ENCODE measurements at places on chromosomes 3 and 15.

GRCh38 chr3:10247679-10248183 lies 528 bp upstream of the TATDN2 start:
- DNase-seq: no peak

- DNase-seq: no peak
These were observed 1.7 kb downstream of the TM4SF19 start for GRCh38 chr3:196336319-196337145.

GRCh38 chr15:44018151-44018550 lies 176.9 kb downstream of the FRMD5 start:
- DNase-seq: no peak

DNA sequence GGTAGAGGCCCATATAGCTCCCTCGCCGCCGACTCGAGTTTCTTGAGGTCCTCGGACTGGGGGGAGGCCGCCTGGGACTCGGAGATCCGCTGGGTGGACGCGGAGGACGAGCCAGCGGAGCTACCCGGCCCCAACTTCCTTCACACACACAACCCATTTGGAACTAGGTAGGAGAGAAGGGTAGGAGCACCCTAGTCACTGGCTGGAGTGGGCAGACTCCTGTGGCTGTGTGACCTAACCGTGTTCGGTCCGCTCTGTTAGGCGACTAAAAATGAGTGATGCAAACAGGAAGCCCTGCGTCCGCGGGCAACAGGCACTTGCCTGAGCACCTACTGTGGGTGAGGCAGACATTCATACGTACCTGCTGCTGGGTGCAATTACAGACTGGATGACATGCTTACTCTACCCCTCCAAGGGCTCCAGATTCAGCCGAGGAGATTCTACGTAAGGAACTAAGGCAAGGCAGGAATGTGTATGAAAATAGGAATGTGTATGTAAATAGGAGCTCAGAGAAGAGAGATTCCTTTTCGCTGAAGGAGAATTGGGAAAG lies 4.6 kb upstream of the SIN3A start:
- no peak for DNase-seq

- DNase-seq: no peak
These were observed 100.0 kb downstream of the IL12A start for GRCh38 chr3:160088492-160089137.

GRCh38 chr3:183202004-183202722 lies 39.6 kb upstream of the LAMP3 start:
- no peak for DNase-seq

Data from stimulated activated CD4-positive, alpha-beta T cell treated with anti-CD3 and anti-CD28 coated beads, Interleukin-1b, Interleukin-23, amount 100 ng/mL, for 1 hour (primary cell).